ENCODE measurements at places on chromosomes 16 and 17. TPM values are rescaled to one million over a fixed set of nuclear protein-coding genes. Genes with fewer than 3 reads are reported as not detected.

DNA sequence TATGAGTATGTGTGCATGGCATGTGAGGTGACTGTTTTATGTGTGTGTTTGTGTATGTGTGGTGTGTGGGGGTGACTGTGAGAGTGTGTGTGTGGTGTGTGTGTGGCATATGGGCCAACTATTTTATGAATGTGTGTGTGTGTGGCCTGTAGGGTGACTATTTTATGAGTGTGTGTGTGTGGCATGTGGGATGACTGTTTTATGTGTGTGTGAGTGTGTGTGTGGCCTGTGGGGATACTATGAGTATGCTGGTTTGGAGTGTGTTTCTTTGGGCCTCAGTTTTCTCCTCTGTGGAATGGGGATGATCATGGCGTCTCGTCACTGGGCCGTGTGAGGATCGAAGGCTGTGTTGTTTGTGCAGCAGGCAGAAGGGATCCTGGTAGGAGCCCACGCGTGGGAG, 152.1 kb upstream of the PLCG2 start:
- H3K27me3 ChIP-seq = no peaks in the 10 kb centered on the region
- no peak overlapping the region for H3K27ac ChIP-seq

DNA sequence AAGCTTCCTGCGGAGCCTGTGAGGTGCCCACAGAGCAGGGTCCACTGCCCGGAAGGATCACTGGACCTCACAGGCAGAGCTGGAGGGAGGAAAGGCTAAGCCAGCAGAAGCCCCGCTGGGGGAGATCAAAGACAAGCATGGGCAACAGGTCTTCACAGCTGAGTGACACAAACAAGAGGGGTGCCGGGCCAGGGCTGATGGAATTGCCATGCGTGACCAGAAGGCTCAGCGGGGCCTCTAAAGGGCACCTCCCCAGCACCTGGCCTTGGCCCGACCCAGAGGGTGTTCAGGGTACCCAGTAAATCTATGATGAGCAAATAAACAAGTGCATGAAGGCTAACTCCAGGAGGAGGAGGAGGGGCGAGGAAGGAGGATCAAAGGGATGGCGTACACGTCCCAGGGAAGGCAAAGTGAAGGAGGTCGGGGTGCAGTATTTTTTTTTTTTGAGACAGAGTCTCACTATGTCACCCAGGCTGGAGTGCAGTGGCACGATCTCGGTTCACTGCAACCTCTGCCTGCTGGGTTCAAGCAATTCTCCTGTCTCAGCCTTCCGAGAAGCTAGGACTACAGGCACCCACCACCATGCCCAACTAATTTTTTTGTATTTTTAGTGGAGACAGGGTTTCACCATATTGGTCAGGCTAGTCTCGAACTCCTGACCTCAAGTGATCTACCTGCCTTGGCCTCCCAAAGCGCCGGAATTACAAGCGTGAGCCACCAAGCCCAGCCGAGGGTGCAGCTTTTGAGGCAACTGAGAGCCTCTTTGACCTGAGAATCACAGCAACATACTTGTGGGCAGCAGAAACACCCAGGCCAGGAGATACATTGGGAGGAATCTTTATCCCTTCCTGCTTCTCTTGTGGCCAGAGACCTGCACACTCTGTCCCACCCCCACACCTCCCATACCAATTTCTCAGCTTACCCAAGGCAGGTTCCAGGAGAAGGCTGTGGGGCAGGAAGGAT, 16.1 kb upstream of the EXOC7 start:
- no peak overlapping the region for H3K4me3 ChIP-seq
- peaks cover 16% of the 10 kb centered on the region for H3K4me1 ChIP-seq
- no peaks in the 10 kb centered on the region for H3K36me3 ChIP-seq

DNA sequence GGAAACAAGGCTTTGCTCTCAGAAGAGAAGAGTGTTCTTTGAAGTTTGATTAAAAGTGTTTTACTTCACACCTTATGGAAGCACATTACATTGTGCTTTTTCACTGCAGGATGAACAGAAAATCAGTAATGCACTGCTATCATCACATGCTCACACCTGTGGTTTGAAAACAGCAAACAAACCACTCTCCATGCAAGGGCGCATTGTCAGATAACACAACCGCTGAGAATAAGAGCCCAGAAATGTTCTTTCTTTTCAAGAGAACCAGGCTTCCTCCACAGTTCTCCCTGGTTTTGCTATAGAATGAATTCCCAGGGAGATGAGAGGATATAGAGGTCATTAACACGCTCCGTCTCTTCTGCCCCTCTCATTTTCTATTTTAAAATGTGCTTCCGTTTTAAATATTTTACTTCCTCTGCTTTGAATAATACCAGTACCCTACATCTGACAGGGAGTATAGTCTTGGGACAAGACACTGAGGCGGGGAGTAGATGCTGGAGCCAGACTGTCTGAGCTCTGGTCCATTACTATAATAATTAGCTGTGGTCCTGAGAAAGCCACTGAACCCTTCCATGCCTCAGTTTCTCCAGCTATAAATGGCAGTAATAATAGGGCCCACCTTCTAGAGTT, 71.6 kb downstream of the CDK5R1 start:
- H3K36me3 ChIP-seq = no peaks in the 10 kb centered on the region
- H3K4me1 ChIP-seq = peaks cover 11% of the 10 kb centered on the region
- no peaks in the 10 kb centered on the region for H3K27me3 ChIP-seq
- no peak overlapping the region for H3K4me3 ChIP-seq
- peak overlapping the region; percentile 57 for H3K27ac ChIP-seq

GRCh38 chr16:84115919-84116719, 623 bp downstream of the MBTPS1 start:
- H3K27ac ChIP-seq = peak overlapping the region; percentile 94
- no peak for DNase-seq
- no peaks in the 10 kb centered on the region for H3K36me3 ChIP-seq
- peaks cover 25% of the 10 kb centered on the region for H3K4me1 ChIP-seq
- H3K4me3 ChIP-seq = peak overlapping the region; percentile 95
- no peaks in the 10 kb centered on the region for H3K27me3 ChIP-seq

Gene RMI2
- total RNA-seq = 41.9 TPM

Gene C1QTNF8
- total RNA-seq = 0.30 TPM

Gene TBC1D3K
- total RNA-seq = not detected

Measured in neural crest cell (in vitro differentiated cells).